Activated CD4-positive, alpha-beta T cell treated with anti-CD3 and anti-CD28 coated beads for 4 hours (primary cell): ENCODE measurements at places on chromosomes 2 and 18.

GRCh38 chr2:133377021-133377481 lies 191.2 kb downstream of the NCKAP5 start:
- no peak for DNase-seq

GRCh38 chr18:71936744-71937143 lies 607.4 kb downstream of the CBLN2 start:
- DNase-seq, result no peak

- no peak for DNase-seq
Measured at GRCh38 chr2:212958757-212959295, 192.6 kb downstream of the IKZF2 start.

DNA sequence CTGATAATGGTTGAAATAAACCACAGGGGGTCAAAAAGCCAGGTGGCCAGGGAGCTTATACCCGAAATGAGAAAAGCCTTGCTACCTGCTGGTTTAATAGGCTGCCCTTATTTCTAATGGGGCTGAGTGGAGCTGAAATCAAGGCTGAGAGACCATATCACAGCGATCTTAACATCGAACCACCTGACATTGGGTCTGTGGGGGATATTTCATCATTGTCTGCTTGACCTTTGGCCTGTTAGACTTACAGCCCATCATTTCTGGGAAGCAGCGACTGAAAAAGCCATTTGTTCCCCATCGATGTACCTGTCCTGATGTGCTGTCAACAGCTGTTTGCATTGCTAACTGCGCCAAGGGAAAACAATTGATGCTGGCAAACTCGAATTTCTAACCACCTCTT lies 199.7 kb upstream of the SLC14A2 start:
- no peak for DNase-seq

- peak; percentile 81 for DNase-seq
Measured at GRCh38 chr2:10408649-10409579, 39.2 kb downstream of the ODC1 start.

DNA sequence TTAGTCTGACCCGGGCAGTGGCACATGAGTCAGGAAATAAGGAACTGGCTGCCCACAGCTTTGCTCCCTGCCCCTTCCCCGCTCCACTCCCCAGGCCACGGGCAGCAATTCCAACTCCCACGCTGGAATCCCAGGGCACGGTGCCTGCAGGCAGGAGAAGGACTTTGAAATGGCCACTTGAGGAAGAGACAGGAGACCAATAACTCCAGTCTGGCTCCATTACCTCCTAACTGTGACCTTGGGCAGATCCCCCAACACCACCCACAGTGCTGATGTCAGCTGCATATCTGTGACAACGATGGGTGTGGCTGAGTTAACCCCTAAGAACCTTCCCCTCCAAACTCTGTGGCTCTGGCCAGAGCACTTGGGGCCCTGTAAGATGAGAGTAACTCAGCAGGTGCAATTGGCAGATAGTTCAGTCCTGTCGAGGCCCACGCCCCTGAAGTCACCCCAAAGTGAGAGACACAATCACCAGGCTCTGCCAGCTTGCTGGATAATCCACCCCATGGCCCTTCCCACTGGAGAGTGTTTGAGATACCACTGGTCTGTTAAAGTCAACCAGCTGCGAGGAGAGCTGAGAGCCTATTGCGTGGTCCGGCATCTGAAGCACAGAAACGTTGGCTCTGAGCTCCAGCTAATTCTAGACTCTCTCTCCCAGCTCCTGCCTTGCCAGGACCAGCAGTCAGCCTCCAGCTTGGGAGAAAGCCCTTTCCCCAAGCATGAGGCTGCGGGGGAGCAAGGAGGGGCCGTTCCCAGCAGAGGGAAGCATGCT lies 175.2 kb downstream of the TNS1 start:
- DNase-seq, result no peak

DNA sequence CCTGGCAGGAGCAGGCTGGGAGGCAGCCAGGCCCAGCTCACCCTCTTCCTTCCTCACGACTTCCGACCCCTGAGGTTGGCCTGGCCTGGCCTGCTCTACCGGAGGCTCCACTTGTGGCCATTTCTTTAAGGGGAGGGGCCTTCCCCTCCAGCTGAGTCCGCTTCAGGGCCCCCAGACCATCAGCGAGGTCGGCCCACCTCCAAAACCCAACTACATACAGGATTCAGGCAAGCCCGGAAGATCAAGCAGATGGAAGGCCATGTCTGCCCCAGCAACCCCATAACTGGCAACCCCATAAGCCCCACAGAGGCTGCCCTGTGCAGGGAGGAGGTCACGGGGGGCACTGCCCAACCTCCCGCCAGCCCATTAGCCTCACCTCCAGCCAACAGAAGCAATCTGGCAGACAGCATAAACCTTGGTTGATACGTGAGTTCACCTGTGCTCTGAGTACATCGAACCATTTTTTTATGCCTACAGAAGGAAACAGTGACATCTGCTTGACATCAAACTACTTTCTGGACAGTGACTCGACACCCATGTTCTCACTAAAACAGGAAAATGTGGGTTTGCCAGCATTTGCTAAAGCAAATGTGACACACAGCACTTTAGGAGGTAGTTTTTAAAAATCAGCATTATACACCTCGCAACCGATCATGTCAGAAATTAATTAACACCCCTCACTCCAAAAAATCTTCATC lies 98.9 kb downstream of the EIPR1 start:
- DNase-seq, result no peak

DNA sequence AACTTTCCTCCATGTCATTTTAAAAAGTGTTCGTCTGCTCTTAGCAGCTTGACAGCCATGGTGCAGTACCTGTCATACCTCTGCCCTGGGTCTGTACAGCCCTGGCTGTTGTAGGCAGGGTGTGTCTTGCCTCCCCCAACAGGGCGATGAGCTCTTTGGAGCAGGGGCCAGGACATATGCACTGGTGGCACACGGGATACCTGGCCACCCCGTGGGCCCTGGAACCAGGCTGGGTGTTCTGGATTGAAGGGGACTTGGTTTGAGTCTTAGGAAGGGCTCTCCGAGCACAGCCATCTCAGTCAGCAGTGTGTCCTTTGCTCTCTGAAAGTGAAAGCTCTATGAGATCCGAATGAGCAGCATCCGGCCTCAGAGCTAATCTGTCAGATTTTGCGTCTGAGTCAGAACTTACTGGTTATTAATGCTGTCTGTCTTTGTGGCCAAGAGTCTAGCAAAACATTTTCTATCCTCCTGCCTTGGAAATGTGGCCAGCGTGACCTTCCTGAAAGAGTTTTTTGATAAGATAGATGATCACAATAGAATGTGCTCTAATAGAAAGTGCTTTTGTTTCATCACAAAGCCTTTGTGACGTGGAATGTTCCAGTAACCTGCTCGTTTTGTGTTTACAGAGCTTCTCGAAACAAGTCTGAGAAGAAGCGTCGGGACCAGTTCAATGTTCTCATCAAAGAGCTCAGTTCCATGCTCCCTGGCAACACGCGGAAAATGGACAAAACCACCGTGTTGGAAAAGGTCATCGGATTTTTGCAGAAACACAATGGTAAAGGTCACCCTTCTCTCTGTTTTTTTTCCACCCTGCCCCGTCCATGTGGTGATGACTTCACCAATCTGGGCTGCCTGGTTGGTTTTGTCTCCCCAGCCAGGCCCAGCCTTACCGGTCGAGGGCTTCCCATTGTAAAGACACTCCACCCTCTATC lies 77.3 kb upstream of the RPL31 start:
- peak; percentile 27 for DNase-seq

- no peak for DNase-seq
Measured at GRCh38 chr18:34809451-34810072, 99.5 kb downstream of the DTNA start.

- no peak for DNase-seq
Measured at GRCh38 chr2:147560810-147561535, 283.9 kb upstream of the ACVR2A start.

DNA sequence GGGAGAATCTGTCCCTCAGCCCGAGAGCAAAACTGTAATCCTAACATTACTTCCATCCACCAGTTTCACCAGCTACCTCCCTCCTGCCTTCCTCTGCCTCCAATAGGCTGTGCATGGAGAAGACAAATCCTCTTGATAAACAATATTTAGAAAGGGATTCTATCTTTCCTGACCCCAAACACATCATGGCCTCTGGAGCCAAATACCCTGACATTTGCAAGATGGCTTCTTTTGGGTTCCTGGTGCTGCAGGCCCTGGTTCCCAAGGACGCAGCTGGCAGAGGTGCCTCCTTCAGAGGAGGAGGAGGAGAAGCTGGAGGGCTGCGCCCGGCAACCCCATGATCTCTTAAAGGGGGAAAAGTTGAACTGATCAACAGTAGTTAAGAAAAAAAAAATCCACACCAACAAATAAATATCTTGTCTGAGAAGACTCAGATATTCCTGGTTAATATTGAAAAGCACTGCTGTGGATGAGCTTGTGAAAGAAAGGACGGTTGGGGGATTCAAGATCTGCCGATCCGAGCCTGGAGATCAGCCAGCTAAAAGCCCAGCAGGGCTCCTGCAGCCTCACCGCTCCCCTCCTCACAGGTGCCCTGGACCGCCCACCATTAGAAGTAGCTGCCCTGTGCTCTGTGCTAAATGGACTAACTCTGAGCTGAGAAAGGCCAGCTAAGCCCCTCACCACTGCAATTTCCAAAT lies 116.8 kb downstream of the MSH2 start:
- no peak for DNase-seq

DNA sequence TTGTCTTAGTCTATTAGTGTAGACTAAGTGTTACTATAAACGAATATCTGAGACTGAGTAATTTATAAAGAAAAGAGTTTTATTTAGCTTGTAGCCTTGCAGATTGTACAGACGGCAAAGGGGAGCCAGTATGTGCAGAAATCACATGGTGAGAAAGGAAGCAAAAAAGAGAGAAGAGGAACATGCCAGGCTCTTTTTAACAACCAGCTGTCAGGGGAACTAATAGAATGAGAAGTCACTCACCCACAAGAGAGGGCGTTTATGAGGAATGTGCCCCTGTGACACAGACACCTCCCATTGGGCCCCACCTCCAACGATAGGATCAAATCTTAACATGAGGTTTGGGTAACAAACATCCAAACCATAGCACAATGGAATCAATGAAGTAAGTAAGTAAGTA lies 20.6 kb upstream of the ZNF804A start:
- no peak for DNase-seq

DNA sequence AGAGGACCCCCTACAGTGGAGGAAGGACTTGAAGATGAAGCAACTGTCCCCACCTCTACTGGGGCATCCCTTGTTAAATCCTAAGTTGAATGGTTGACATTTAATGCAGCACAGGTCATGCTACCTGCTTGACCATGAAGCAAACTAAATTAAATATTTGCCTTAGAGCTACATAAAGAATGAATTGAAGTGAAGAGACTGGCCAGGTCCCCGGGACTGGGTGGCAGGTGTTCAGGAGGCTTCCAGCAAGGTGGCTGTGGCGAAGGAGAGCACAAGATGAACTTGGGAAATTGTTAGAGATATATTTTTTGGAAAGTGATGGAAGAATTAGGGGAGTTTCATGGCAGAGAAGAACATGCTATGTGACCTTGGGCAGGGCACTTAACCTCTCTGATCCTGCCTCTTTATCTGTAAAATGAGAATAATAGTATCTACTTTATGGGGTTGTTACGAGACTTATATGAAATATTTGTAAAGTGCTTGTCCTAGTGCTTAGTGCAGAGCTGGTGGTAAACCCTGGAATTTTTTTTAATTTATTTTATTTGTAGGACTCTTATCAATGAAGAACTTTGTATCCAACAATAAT lies 37.3 kb downstream of the EFR3B start:
- no peak for DNase-seq

GRCh38 chr2:143467011-143467410 lies 337.8 kb downstream of the ARHGAP15 start:
- DNase-seq, result no peak

DNA sequence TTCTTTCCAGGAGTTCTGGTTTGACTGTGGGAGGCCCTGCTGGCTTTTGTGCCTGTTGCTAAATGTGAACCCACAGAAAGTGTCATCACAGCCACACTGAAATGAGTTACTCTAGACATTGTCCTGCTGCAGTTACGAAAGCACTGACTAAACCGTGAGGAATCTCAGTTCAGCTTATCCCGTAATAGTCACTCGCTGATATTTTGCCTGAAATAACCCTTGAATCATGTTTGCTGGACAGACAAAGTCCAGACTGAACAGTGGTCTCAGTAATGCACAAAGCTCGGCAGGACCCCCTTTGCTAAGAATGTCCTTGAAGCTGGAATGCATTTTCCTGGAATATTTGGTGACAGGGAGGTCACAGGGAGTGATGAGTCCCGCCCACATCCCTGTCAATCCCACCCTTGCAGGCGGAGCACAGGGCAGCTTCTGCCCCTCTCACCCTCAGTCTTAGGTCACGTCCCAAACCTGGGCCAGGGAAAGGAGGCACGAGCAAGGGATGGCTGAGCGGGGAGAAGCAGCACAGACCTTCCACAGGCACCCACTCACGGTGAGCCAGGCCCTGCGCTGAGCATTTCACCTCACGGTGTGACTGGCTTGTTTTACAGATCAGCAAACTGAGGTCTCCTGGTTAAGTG lies 53.4 kb downstream of the ADI1 start:
- no peak for DNase-seq

DNA sequence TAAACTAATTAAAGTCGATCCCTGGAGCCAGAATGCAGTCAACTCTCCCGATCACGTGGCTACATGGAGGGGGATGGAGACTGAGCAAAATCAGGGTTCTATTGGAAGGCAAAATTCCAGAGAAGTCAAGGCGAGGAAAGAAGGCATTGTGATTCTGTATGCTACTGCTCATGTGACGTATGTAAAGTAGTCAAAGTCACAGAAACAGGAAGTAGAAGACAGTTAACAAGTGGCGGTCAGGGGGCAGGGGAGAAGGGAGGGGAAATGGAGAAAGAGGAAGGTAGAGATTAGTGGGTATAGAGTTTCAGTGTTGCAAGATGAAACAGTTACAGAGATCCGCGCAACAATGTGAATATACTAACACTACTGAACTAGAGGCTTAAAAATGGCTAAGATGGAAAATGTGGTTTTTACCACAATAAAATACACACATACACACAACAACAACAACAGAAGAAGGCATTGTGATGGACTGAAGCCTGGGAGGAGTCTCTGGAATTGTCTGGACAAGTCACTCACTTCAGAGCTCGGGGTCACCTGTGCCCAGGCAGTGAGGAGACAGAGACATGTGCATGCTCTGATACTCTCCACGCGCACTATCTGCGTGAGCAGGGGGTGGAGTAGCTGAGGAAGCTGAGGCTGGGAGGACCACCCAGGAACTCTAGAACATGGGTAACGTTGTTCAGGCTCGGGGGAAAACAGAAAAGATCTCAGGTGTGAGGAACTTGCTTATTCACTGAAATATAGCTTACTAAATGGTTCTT lies 89.9 kb upstream of the CDCA7 start:
- DNase-seq, result no peak

DNA sequence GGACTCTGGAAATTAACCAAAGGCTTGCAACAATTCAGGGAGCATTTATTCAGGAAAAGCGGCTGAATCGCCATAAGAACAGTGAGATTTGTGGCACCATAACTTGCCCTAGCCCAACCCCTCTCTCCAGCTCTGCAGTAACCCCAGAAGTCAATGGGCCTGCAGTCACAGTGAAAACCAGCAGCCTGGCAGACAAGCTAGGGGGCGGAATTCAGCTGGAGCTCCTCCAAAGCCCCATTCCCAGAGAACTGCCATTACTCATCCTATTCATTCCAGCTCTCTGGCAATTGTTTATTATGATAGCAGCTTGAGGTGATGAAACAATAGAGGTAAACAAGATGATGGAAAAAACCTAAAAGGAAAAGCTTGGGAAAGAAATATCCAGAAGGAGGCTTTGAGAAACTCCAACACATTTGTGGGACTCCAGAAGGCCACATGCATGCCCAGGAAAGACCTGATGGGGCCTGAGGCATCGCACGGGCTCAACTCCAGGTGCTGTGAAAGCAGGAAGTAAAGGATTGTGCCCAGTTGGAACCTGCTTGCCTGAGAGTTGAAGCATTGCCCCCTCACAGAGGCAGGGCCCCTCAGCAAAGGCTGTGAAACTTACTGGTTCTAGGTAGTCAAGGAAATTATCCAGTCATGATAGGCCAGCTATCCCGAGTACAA lies 126.7 kb downstream of the TWIST2 start:
- DNase-seq, result no peak
